ENCODE measurements at places on chromosomes 6 and 20. TPM values are rescaled to one million over a fixed set of nuclear protein-coding genes. Genes with fewer than 3 reads are reported as not detected.

The PCMTD2 gene
- total RNA-seq, result 45.2 TPM

- no peaks in the 10 kb centered on the region for H3K4me1 ChIP-seq
- H3K36me3 ChIP-seq, result no peaks in the 10 kb centered on the region
- no peak overlapping the region for H3K27ac ChIP-seq
- no peak overlapping the region for H3K4me3 ChIP-seq
- no peak for DNase-seq
- H3K27me3 ChIP-seq, result no peaks in the 10 kb centered on the region
These were observed 41.1 kb downstream of the CNR1 start for GRCh38 chr6:88124925-88125557.

The OPRM1 gene
- total RNA-seq, result 0.98 TPM

The GNAS gene
- 875 TPM for total RNA-seq

- peak overlapping the region; percentile 69 for H3K27ac ChIP-seq
- peaks cover 20% of the 10 kb centered on the region for H3K4me1 ChIP-seq
- no peaks in the 10 kb centered on the region for H3K27me3 ChIP-seq
These were observed 21.8 kb downstream of the PCK1 start for GRCh38 chr20:57582432-57583288.

The MAS1 gene
- total RNA-seq, result 0.49 TPM

- no peaks in the 10 kb centered on the region for H3K36me3 ChIP-seq
- H3K27ac ChIP-seq, result no peak overlapping the region
- DNase-seq, result no peak
- no peak overlapping the region for H3K4me3 ChIP-seq
- H3K4me1 ChIP-seq, result no peaks in the 10 kb centered on the region
These were observed 33.3 kb upstream of the CITED2 start for GRCh38 chr6:139407718-139408222.

DNA sequence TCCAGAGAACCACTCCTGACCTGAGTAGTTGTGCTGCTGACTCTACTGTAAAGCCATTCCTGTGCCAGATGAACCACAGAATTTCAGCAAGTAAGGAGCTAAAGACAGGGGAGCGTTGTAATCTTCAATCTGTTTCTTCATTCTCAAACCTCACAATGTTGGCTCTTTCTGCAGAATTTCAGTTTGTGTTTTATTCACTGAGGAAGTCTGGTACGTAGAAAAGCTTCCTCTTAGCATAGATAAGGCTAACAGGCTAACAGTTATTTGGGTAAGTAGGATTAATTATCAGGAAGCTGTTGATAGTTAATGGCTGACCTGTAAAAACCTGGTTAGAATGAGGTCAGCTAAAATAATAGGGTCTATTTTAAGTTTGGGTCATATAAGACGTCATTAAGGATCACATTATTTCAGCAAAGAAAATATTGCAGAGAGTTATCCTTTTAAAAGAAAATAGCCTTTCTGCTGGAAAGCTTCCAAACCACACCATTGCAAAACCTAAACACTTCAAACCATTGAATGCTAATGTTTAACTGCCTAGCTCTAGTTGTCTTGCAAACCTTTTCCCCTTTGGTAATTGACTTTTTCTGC, 14.1 kb upstream of the TENT5A start:
- H3K27me3 ChIP-seq, result no peaks in the 10 kb centered on the region
- H3K4me3 ChIP-seq, result no peak overlapping the region
- no peaks in the 10 kb centered on the region for H3K36me3 ChIP-seq
- H3K4me1 ChIP-seq, result peaks cover 20% of the 10 kb centered on the region

GRCh38 chr6:108621117-108621516, 60.4 kb downstream of the FOXO3 start:
- H3K27me3 ChIP-seq, result no peaks in the 10 kb centered on the region
- H3K27ac ChIP-seq, result peak overlapping the region; percentile 74
- no peaks in the 10 kb centered on the region for H3K36me3 ChIP-seq
- peaks cover 99% of the 10 kb centered on the region for H3K4me1 ChIP-seq
- DNase-seq, result no peak
- no peak overlapping the region for H3K4me3 ChIP-seq

DNA sequence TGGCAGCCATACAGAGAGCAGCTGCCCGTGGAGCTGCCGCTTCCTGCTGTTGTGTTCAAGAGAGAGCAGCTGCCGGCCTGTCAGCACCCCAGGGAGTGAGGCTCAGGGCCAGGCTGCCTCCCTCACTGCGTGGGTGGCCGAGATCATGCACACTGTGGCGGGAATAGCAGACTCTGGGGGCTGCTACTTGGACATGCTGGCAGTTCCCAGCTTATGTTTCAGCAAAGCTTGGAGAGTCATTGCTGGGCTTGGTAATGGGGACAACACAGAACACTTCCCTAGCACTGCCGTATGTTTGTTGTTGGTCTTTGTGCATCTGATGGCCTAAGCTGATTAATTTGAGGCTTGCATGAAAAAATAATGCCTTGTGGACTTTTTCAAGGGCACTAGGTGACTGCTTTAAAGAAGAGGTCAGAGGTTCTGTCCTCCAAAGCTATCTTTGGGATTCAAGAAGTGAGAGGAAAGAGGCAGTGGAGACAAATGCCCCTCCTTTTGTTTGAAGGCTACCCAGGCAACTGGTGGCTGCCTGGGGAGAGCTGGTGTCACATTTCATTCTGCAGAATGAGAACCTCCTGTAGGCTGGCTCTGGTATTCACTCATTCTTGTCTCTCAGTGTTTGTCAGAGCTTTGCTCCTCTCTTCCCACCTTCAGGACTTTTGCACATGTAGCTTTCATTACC, 18.8 kb downstream of the MRAP2 start:
- no peak overlapping the region for H3K4me3 ChIP-seq
- H3K27me3 ChIP-seq, result no peaks in the 10 kb centered on the region
- DNase-seq, result no peak
- H3K4me1 ChIP-seq, result peaks cover 13% of the 10 kb centered on the region
- H3K27ac ChIP-seq, result no peak overlapping the region
- H3K36me3 ChIP-seq, result no peaks in the 10 kb centered on the region

DNA sequence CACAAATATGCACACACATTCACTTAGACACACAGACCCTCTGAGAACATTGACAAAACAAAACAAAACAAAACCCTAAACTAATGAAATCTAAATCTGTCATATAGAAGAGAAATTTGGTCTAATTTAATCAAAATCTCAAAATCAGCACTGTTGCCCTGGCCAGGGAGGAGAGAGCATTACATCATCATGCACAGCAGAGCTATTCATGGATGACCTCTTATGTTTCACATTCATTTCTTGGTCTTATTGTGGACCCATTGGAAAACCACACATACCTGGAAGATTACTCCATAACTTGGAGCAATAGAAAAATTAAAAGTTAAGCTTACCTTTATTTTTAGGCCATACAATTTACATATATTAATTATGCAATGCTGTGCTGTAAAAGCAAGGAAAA, 1223.6 kb upstream of the GJE1 start:
- no peak for DNase-seq
- H3K36me3 ChIP-seq, result no peaks in the 10 kb centered on the region
- no peak overlapping the region for H3K4me3 ChIP-seq
